Liver (tissue), 10 donors: ENCODE measurements at places on chromosomes 6 and 20.

GRCh38 chr6:140320081-140321080 is 945.9 kb upstream of the CITED2 start:
- no peak overlapping the region for H3K4me3 ChIP-seq
- H3K27me3 ChIP-seq: no peaks in the 10 kb centered on the region
- H3K4me1 ChIP-seq: peaks cover 4% of the 10 kb centered on the region
- H3K27ac ChIP-seq: peak overlapping the region; percentile 68
- no peak for DNase-seq

DNA sequence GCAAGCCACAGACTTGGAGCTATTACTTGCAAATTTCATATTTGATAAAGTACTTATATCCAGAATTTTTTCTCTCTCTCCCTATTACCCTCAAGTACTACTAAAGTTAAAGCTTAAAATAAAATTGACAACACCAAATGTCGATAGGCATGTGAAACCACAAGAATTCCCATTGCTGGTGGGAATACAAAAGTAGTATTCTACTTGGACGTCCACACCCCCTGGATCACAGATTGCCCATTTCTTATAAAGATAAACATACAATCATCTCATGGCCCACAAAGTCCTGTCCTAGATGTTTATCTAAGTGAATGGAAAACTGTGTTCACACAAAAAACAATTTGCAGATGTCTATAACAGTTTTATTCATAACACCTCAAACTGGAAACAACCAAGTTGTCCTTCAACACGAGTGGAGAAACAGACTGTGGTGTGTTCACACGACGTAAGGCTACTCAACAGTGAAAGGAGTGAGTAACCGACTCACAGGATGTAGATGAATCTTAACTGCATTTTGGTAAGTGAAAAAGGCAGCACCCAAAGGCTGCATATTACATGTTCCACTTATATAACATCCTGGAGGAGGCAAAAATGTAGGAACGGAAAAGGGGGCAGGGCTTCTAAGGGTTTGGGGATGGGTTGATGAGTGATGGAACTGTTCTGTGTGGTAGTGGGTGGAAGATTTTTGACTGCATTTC is 297.4 kb downstream of the THBS2 start:
- no peak overlapping the region for H3K4me3 ChIP-seq
- no peaks in the 10 kb centered on the region for H3K27me3 ChIP-seq

DNA sequence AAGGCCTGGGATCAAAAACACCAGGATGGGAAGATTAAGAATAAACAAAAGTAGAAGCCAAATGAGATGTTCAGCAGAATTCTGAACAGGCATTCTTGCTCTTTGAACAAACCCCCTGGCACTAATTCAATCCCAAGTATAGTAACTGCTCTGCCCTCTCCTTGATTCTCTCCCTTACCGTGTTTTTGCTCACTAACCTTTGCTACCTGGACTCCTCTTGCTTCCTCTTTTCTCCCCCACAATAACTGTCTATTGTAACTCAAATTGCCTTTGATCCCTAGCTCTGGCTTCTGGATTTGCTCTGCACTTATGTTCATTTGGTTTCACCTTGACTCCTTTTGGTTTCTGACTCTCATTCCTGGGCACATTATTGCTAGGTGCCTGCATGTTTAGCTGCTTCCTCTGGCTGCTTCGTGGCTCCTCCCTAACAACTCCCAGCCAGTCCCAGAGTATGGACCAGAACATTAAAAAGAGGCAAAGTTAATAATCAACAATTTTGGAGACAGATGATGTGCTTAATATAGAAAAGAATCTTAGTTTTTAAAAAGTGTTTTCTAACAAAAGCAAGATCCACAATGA is 65.4 kb upstream of the PHIP start:
- no peak for DNase-seq

GRCh38 chr6:83860359-83860755 is 868 bp downstream of the CYB5R4 start:
- H3K27ac ChIP-seq: peak overlapping the region; percentile 83
- H3K36me3 ChIP-seq: no peaks in the 10 kb centered on the region
- no peaks in the 10 kb centered on the region for H3K27me3 ChIP-seq
- DNase-seq: no peak
- peaks cover 26% of the 10 kb centered on the region for H3K4me1 ChIP-seq

DNA sequence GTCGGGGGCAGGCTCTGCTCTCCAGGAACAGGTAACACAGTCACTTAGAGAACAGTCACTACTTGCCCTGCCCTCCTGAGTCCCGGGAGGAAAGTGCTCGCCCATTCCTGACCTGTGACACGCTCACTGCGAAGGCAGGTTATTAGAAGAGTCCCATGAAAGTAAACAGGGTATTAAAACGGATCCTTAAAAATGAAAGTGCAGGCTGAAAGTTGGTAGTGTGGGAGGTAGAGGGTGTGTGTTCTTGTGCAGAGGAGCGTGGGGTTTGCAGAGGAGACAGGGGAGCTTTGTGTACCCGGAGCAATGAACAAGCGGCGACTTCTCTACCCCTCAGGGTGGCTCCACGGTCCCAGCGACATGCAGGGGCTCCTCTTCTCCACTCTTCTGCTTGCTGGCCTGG is at the start of gene CCN6:
Gene CCN6 (plus strand): TSS at position 104 of the 400 bp plus-strand sequence. CDS start 254 bp downstream, at position 358.
- no peaks in the 10 kb centered on the region for H3K36me3 ChIP-seq
- no peak within 1 kb of the TSS for H3K4me3 ChIP-seq
- peaks cover 28% of the 10 kb centered on the region for H3K4me1 ChIP-seq
- H3K27me3 ChIP-seq: no peaks in the 10 kb centered on the region

GRCh38 chr6:20370801-20371200 is 30.9 kb upstream of the E2F3 start:
- H3K36me3 ChIP-seq: no peaks in the 10 kb centered on the region
- H3K27ac ChIP-seq: no peak overlapping the region
- H3K27me3 ChIP-seq: no peaks in the 10 kb centered on the region
- H3K4me1 ChIP-seq: no peaks in the 10 kb centered on the region

- H3K4me1 ChIP-seq: no peaks in the 10 kb centered on the region
- H3K4me3 ChIP-seq: no peak overlapping the region
- H3K27me3 ChIP-seq: no peaks in the 10 kb centered on the region
- no peaks in the 10 kb centered on the region for H3K36me3 ChIP-seq
Observed at GRCh38 chr6:73722318-73723060, 26.5 kb downstream of the CD109 start.

- H3K27ac ChIP-seq: no peak overlapping the region
- H3K27me3 ChIP-seq: no peaks in the 10 kb centered on the region
- no peak for DNase-seq
- H3K36me3 ChIP-seq: no peaks in the 10 kb centered on the region
Observed at GRCh38 chr20:62611819-62612218, 30.5 kb upstream of the SLCO4A1 start.
